ENCODE measurements at places on chromosomes 2 and 18.

GRCh38 chr2:46326231-46326980, 29.2 kb downstream of the EPAS1 start:
- no peak for DNase-seq

GRCh38 chr2:221229099-221229498, 343.0 kb downstream of the EPHA4 start:
- DNase-seq: no peak

- no peak for DNase-seq
Measured at GRCh38 chr2:220937245-220937644, 634.9 kb downstream of the EPHA4 start.

GRCh38 chr18:3086871-3087270, 73.9 kb upstream of the LPIN2 start:
- DNase-seq: no peak

DNA sequence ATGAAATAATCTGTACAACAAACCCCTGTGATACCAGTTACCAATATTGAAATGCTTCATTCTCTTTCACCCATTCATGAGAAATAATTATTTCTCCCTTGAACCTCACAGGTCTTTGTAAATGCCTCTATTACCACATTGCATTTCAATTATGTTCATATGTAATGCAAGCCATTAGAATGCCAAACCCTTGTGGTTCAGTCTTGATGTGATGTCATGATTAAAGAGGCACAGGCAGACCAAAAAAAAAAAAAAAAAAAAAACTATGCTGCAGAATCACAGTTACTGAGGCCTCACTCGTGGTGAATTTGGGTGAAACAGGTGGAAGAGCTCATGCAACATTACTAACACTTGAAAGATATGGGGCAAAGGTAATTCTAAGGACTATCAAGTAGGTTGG, 9.4 kb upstream of the EPG5 start:
- DNase-seq: no peak

DNA sequence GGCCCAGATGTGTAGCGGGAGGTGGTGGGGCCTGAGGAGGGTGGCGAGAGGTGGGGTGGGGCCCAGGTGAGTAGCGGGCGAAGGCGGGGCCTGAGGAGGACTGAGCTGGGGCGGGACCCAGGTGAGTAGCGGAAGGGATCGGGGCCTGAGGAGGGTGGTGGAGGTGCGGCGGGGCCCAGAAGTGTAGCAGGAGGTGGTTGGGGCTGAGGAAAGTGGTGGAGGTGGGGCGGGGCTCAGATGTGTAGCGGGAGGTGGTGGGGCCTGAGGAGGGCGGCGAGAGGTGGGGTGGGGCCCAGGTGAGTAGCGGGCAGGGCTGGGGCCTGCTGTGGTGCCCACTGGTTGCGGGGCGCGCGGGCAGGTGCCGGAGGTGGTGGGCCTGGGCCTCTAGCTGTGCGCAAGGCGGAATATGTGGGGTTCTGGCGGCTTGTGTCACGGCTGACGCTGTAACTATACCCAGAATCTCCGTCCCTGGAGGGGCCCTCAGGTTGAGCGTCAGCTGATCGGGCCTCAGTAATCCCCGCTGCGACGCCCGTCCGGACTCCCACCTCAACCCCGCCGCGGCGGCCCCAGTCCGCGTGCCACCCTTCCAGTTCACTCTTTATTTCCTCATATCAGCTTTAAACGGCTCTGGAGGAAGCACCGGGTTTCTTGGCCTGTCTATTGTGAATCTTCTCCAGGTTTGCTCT, 866 bp upstream of the SF3B6 start:
- DNase-seq: no peak

GRCh38 chr18:24731981-24732380, 271.5 kb downstream of the HRH4 start:
- DNase-seq: no peak

- no peak for DNase-seq
Measured at GRCh38 chr18:75053028-75053629, 155.8 kb downstream of the PTGR3 start.

GRCh38 chr2:175136334-175137215, 31.4 kb downstream of the ATF2 start:
- DNase-seq: no peak

DNA sequence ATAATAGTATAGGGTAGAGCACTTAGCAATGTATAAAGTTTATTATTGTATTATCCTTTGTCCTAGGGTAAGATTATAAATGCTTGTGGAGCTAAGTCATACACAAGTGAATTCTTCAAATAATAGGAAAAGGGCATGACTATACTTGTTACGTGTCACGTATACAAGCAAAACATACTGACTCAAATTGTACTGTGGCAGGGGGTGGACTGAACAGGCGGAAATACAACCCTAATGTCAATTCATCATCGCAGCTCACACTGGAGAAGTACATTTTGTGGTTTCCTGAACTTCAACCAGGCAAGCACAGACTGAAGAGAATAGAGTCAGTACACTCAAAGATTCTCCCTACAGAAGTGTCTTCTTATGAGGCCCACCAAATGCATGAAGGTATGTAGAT, 201.0 kb downstream of the MBD2 start:
- no peak for DNase-seq

GRCh38 chr2:39000552-39000951, 110.9 kb downstream of the ARHGEF33 start:
- DNase-seq: no peak

DNA sequence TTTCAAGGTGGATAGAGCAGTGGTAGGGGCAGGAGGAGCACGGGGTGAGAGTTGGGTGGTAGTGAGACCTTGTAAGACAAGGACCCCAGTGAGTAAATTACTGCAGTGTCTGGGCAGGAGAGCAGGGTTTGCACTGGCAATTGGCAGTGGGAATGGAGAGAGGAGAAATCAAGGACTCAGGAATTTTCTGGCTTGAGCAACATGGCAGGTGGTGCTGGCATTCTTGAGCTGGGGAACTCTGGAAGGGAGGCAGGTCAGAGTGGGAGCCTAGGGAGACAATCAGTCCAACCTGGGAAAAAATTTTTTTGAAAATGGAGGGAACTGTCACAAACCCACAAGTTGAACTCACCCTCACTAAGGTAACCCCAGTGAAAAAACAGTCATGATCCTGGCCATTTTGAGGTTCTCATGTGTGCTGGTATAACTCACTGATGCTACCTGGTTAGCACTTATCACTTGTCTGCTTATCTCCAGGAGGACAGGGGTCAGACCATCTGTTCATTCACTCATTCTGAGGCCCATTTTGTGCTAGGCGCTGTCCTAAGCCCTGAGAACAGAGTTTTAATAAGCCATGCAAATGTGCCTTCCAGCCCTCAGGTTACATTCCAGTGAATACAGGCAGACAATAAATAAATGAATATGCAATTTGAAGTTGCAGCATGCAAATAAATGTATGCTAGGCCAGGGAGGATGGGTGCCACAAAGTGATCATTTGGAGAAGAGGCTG, 92.2 kb upstream of the SEC11C start:
- DNase-seq: no peak

DNA sequence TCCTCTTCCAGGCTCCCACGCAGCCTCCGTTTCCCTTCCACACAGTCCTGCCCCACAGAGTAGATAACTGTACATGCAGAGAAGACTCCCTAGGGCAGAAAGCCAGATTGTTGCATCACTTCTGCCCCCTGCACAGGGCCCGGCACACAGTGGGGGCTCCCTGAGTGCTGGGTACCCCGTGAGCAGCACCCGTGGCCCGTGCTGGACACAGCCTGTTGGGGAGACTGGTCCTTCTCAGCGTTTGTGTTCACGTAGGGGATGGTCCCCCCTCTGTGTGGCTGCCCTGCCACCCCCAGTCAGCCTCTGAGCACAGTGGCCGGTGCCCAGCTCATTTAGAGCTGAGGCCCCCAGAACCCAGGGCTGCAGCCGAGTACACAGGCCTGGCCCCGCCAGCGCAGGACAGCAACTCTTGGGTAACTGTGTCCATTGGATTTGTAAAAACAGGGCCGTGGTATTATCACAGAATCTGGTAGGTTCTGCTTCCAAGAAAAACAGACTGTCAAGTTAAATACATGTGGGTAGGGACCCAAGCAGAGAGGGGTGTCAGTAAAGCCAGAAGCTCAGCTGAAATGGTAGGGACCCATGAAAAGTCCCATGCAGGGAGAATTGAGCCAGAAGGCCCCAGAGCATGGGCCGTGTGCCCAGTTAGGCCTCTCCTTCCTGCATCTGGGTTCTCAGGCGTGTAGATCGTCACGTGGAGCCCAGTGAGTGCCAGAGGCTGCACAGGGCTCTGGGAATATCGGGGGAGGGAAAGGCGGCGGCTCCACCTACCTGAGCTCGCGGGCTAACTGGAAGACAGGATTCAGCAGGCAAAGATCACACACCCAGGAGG, 257.3 kb downstream of the ATAD2B start:
- DNase-seq: no peak

DNA sequence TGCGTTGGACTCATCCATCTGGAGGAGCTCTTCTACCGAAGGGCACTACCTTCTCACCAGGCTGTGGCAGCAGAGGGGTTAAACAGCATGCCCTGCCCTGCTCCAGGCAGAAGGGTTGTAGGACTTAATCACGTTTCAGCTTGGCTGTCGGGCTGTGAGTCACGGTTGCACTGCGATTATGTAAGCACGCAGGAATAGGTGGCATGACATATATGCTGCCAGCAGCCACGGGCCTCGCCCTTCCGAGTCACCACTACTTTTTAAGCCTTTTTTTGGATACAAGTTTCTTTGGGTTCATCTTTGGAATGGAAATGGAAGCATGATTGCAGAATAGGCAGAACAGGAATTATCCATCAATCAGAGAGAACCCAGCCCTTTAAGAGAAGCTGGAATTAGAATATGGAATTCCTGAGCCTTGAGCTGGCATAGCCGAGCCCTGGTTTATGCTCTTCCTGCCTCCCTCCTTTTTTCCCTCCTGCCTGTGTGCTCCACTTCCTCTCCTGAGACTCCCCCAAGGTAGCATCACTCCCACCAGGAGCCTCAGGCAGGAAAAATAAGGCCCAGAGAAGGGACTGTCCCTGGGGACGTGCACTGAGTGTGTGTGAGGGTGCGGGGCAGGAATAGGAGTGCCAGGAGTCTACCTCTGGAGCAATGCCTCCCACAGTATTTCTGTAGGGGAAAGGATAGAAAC, 86.8 kb downstream of the SEMA4F start:
- DNase-seq: no peak

DNA sequence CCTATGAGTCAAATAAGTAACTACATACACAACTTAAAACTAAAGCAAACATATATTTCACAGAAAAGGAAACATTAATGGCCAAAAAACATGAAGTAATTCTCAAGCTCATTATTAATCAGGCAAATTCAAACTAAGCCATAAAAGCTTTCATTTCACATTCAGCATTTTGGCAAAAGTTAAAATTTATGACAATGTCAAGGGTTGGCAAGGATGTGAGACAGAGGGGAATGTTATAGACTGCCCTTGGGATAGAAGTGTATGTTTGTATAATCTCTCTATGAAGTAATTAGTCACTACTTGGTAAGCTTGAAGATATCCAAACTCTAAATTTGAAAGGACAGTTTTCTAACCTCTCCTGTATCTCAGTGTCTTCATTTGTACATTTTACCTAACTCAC, 539.4 kb downstream of the RIT2 start:
- DNase-seq: no peak

DNA sequence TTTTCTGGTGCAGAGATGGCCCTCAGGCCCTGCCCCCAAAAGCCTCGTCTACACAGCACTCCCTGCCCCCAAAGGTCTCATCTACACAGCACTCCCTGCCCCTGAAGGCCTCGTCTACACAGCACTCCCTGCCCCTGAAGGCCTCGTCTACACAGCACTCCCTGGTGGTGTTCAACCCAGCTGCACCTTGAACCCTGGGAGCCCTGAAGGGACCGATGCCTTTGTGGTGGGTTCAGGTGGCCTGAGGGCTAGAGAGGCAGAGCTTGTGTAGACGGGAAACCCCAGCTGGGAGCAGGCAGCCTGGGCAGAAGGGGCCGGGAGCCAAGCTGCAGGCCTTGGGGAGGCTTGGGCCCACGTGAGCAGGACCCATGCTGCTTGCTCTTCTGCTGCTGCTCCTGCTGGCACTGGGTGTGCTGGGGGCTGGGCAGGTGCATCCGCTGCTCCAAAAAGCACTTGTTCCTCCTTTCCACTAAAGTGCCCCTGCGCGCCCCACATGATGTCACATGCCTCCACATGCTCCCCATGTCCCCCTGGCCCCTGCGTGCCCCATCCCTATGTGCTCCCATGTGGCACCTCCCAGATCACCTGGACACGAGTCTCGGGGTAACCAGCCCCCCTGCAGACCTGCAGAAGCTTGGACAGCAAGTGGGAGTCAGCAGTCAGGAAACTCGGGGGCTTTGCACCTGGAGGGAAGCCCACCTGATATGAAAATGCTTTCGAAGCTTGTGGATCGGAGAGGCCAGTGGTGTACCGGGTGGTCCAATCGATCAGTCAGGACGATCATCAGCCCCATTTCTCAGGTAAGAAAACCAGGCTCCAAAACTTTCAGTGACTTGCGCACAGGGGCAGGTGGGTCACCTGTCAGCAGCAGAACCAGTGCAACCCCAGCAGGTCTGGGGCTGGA, 94.9 kb upstream of the CTDP1 start:
- peak; percentile 67 for DNase-seq

DNA sequence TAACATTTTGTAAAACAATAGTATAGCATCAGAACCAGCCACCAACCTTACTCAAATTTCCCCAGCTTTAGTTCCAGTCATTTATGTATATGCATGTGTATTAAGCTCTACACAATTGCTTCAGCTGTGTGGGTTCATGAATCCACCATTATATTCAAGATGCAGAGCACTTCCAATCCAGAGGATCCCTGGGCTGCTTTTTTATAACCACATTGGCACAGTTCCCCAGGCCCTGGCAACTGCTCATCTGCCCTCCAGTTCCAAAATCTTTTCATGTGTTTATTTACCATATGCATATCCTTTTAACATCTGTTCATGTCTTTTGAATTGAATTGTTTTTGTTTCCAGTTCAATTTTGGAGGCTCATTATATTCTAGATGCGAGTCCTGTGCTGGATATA, 482.9 kb upstream of the HS6ST1 start:
- no peak for DNase-seq

DNA sequence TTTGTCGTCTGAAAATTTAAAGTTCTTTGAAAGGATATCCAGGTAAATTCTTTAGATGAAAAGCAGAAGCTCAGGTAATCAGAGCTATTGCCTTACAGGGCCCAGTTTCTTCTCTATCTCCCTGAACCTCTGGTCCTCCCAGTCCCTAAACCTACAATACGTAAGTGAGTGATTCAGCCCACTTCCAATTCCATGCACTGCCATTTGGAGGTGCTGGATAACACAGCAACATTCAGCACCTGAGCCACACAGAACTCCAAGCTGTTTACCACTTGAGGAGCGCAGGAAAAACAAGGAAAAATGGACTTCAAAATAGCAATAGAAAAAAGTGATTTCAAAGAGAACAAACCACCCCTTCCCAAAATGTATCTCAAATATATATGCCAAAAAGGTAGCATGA, 105.0 kb upstream of the DNAJC10 start:
- DNase-seq: no peak

- DNase-seq: peak; percentile 79
Measured at GRCh38 chr2:46954951-46955571, 39.5 kb upstream of the MCFD2 start.

Measured in suprapubic skin (tissue), 4 donors.